ENCODE measurements at places on chromosomes 16 and 17.

DNA sequence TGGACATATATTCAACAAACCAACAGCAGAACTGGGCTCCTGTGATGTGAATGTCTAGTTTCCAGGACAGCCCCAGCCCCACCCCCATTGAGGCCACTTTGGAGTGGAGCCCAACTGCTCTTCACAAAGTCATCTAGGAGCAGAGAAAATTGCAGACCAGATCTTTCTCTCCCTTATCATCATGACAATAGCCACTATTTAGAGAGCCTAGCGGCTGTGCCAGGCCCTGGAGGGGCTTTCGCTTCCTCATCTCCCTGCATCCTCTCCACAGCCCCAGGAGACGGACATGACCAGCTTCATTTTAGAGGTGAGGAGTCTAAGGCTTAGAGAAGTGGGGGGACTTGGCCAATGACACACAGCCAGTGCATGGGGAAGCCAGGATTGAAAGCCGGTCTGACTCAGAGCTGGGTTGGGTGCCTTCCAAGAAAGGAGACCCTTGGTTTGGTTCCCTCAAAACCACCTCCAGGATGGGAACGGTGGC, 1.4 kb downstream of the PRSS8 start:
- no peak for DNase-seq

GRCh38 chr17:302300-302698, 50.3 kb downstream of the RPH3AL start:
- no peak for DNase-seq

DNA sequence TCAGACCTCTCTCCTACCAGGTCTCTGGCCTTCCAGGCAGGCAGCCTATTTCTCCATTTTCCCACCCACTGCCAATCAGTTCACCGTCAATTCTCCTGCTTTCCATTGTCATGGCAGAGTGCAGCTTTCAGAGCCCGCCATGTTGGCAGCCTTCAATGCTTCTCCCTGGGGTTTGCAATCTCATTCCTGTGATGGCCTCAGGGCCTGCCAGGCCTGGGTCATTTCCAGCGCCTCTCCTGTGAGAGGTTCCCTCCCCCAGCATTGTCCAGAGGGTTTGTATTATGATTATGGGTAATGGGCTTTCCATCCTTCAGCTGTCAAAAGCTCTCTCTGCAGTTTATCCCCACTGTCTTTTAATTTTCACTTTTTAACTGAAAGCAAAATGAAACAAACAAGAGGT, 716.6 kb upstream of the CDH8 start:
- DNase-seq: no peak

DNA sequence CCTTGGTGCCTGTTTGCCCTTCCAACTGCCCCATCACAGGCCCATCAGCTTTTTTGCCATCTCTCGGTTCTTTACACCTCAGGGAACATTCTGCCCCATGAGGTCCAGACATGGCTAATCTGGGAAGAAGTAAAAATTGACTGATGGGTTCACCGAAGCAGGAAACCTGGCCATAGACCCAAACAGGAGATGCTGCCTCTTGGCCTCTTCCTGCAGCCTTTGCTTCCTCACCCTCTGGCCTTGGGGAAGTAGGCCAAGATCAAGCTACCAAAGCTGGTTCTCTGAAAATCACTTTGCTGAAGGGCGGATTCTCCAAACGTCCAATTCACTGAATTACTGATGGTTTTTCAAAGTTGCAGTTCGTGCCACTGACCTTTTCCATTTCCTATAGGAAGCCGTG, 56.1 kb downstream of the ARSG start:
- no peak for DNase-seq

DNA sequence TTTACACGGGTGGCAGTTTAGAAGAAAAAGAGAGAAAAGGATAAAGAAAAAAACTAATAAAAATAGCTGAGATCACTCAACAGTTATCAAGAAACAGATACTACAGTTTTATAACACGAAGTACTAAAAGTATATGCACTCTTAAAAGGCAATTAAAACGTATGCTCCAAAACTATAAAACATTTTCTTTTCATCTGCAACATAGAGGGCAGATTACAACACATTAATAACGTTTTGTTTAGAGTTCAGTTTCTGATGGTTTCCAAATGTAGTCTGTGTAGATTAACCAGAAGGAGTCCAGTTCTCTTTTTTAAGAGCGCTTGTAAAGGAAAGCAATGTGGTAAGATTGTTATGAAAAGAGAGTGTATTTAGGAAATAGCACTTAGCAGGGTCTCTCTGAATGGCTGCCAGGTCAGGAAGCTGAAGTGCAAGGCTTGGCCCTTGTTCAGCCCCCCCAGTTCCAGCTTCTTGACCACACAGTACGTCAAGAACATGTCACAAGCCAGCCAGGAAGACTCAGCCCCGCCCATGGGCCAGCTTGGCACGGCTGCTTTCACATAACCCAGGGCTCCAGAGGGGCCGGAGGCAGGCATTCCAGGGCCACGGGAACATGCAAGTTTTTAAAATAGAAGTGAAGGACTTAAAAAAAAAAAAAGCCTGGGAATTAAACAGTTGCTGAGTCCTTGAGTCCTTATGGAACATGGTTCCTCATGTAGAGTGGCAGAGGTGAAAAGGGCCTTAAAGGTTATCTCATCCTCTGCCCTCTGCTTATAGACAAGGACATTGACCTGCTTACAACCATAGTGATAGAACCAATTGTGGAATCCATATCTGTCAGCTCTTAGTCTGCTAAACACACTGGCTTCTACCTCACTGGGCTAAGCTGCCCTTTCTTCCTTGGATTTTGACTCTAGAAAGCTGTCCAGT, 147.4 kb upstream of the TBX2 start:
- DNase-seq: peak; percentile 90

GRCh38 chr17:27269201-27269600, 24.7 kb upstream of the WSB1 start:
- no peak for DNase-seq

- no peak for DNase-seq
These were observed 79.6 kb upstream of the HS3ST2 start for GRCh38 chr16:22734368-22734767.

- no peak for DNase-seq
These were observed 150.3 kb downstream of the IRX3 start for GRCh38 chr16:54136276-54136625.

GRCh38 chr17:1626333-1626732, 2.3 kb downstream of the SLC43A2 start:
- no peak for DNase-seq

DNA sequence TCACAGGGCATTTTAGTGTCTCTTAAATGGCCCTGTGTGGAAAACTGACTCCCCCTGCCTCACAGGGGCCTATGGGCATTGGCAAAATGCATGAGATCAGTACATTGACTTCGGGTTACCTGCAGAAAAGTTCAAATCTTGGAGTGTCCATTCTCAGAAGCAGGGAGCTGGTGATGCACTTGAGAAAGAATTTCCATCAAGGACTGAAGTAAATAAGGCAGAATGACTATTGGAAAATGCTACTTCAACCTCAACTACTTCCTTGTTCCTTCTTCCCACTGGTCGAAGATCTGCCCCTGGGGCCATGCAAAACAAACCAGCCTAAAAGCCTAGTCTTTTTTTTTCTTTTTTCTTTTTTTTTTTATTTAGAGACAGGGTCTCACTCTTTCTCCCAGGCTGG, 13.8 kb upstream of the GSDMA start:
- DNase-seq: no peak

- DNase-seq: no peak
These were observed 184.6 kb upstream of the HSBP1 start for GRCh38 chr16:83623091-83623730.

- no peak for DNase-seq
These were observed 20.7 kb downstream of the CTU2 start for GRCh38 chr16:88726981-88727380.

GRCh38 chr16:66502020-66502913, 47.7 kb downstream of the TK2 start:
- DNase-seq: no peak

DNA sequence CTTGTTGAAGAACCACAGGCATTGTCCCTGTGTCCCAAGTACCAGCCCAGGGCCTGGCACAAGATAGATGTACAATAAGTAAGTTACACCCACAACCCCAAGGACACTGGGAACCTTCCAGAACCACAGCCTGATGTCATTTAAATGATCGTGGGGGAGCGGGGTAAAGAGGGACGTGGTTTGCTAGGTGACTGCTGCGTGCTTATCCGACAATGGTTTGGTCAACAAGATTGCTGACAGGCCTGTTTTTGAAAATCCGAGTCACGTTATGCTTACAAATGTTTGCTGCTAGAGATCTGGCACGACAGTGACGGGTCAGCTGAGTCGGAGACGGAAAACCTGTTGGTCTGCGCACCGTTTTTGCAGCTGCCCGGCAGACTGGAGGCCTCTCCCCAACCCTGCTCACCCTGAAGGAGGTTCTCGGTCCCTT, 22.8 kb downstream of the COTL1 start:
- DNase-seq: no peak

- DNase-seq: no peak
These were observed 9.9 kb downstream of the OSBPL7 start for GRCh38 chr17:47811709-47812108.

DNA sequence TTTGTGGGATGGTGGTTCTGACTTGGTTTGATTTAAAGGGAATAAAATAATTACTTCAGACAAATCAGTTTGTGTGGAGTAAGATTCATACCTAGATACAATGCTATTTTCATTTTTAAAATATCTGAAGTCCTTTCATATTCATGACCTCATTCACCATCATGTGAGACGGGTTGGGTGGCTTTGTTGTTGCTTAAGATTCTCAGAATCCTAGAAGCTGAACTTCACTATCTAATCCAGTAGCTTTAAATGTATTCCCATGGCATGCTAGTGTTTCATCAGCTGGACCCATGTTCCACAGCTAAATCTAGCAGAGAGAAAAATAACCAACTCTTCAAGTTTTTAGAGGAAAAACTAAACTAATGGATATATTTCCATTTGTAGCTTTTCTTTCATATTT, 2.7 kb upstream of the AMFR start:
- no peak for DNase-seq

DNA sequence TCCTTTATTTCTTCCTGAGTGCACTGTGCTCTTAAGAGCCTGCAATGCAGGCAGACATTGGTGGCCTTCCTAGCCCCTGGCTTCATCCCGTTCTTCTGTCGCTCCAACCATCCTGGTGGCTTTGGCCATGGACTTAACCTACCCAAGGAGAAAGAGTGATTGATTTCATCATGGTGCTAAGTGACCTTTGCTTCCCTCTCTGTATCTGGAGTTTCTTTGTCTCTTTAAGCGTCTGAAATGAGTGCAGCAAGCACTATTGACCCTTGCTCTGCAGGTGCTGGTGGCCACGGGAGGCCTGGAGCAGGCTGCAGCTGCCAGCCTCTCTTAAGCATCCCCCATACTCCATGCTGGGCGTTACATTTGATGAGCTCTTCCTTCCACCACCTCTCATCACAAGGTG, 60.5 kb downstream of the RAP1GAP2 start:
- no peak for DNase-seq

GRCh38 chr17:80380555-80381002, 34.4 kb upstream of the ENDOV start:
- no peak for DNase-seq

DNA sequence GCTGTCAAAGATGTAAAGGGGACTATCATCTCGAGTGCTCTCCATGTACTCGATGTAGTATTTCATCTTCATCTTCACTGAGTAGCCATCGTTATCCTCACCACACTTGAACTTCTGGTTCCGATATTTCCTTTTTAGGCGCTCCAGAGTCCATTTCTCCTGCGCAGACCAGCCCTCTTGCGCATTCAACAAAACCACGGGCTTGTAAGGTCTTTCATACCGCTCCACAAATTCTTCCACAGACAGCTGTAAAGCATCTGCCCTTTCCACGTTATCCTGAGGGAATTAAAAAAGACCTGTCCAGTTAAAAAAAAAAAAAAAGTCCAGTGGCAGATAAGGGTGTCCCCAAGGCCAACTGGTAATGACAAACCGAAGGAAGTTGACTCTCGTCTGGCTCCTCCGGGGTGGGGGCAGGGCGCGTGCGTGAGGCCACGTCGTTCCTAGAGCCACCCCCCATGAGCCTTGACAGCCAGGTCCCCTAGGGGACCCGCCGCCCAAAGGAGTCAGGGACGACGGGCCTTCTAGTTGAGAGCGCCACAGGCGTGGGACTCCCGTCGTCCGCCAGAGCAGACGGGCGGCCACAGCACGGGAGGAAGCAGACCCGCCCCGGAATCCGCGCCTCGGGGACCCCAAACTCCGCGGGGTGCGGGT, 701 bp downstream of the JMJD6 start:
- peak; percentile 93 for DNase-seq

GRCh38 chr17:71987634-71988033, 133.2 kb upstream of the SOX9 start:
- DNase-seq: no peak

GRCh38 chr16:48444574-48444973, 59.4 kb upstream of the SIAH1 start:
- DNase-seq: no peak

DNA sequence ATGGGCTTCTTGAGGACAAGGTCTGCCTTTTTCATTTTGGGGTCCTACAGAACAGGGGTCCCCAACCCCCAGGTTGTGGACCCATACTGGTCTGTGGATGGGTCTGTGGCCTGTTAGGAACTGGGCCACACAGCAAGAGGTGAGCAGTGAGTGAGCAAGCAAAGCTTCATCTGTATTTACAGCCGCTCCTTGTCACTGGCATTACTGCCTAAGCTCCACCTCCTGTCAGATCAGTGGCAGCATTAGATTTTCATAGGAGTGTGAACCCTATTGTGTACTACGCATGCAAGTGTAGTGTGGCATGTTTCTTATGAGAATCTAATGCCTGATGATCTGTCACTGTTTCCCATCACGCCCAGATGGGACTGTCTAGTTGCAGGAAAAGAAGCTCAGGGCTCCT, 33.9 kb downstream of the ERN1 start:
- no peak for DNase-seq

GRCh38 chr17:61503961-61504360, 51.7 kb downstream of the TBX4 start:
- DNase-seq: no peak

DNA sequence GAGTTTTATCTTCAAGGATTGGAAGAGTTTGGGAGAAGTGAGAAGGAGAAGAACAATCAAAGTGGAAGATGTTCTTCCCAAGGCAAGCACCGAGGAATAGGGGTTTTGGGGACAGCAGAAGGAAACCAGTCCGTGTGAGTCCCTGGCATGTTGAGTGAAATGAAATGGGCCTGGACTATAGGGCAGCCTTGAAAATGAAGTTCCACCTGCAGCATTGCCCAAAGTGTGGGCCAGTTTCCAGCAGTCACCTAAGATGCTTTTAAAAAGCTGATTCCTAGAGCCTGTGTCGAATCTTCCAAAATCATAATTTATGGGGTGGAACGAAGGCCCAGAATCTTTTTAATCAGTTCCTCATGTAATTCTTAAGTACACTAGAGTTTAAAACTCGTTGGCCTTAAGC, 59.9 kb upstream of the DNAH9 start:
- DNase-seq: no peak

- no peak for DNase-seq
These were observed 16.2 kb downstream of the SLC43A2 start for GRCh38 chr17:1612400-1612799.

Data from spleen (tissue), 13 donors.